ENCODE measurements at places on chromosomes 1 and 21.
A peak's percentile ranks its signal among the peaks of the same experiment; 100 is the strongest.

DNA sequence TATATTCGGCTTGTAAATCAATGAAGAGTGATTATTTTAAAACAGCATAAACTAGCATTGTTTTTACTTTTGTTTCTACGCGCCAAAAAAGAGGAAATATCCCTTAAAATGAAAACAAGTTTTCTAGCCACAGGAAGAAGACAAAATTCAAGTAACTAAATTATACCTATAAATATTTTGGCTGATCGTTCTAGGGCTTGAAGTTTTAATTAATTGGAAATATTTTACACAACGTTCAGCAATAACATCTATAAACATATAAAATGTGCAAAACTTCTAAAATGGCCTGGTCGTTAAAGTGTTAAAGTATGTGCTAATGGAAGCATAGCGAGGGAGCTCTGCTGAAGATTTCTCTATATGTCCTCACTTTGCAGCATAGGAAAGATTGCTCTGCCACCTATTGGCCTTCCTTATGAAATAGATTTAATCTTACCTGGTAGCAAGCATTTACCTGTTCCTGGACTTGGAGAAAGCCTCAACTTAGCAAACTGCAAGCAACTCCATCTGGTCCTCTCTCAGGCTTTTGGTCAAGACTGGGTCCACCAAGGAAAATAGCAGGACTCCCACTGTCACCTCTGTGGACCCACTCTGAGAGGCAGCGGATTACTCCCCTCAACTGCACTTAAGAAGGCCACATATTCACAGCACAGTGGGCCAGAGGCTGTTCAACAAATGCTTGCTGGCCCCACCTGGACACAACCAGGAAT, 351.3 kb upstream of the RUNX1 start:
- peak; percentile 26 for DNase-seq

GRCh38 chr1:86594284-86594770, 47.4 kb downstream of the CLCA4 start:
- no peak for DNase-seq

DNA sequence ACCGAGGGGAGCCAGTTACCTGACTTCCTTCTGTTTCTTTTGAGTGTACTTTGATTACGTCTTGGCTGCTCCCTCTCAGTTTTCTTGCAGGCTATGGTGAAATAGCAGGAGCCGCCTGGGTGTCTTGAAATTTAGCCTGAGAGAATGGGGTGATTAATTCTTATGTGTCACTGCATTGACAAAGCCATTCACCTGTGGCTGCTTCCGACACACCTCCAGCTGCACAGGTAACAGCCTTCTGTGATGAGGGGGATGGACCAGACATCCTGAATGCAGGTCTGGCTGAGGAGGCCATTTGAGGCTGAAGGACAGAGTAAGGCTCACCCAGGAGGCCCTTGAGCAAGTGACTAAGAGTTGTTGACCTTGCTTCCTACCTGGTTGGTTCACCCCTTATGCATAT, 16.5 kb downstream of the CACNA1E start:
- no peak for DNase-seq

DNA sequence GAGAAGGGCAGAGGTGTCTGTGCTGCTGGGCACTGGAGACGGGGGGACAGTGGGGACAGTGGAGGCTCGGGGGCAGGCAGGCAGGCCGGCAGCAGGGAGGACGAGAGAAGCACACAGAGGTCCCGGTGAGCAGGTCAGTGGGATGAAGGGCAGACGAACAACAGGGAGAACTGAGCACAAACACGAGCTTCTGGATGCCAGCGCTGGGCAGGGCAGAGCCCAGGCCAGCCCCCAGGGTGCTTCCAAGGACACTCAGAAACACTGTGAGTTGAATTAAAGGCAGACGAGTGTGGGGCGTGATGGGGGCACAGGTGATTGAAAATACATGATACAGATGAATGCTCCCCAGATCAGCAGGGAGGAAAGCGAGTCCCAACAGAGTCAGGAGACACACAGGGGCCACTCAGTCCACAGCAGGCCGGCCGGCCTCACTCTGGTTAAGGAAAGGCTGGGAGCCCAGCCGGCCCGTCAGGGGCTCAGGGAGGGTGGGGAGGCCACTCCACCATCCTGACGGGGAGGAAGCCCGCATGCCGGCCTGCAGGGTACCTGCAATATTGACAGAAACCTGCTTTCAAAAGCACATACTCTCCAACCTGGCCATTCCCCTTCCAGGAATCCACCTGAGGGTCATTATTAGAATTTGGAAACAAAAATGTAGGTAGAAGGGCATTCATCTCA, 14.1 kb downstream of the SLC19A1 start:
- no peak for DNase-seq

DNA sequence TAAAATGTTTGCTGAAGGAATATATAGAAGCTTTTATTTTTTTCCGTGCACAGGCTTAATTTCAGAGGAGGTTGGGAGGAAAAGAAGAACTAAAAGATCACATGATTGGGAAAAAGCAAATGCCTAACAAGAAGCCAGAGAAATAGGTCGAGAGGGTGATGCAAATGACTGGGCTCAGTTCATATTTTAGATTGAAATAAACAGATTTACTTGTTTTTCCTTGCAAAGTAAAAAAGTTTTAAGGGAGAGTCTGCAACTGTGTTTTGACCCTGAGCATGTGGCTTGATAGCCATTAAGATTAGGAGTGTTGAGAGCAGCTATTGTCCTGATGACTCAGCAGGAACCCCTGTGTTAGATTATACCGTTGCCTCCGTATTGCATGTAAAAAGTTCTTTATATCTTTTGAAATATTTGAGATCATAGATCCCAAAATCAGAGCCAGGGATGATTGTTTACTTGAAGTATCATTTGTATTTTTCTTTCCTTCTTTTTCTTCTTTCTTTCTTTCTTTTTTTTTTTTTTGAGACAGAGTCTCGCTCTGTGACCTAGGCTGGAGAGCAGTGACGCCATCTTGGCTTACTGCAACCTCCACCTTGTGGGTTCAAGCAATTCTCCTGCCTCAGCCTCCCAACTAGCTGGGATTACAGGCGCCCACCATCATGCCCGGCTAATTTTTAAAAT, 20.2 kb downstream of the CLIC4 start:
- no peak for DNase-seq

GRCh38 chr1:121445679-121446078, 260.9 kb downstream of the SRGAP2C start:
- DNase-seq = no peak

- no peak for DNase-seq
Measured at GRCh38 chr1:3435666-3436065, 18.8 kb upstream of the ARHGEF16 start.
